ENCODE measurements at places on chromosomes 2 and 18. TPM values are rescaled to one million over a fixed set of nuclear protein-coding genes. Genes with fewer than 3 reads are reported as not detected.

DNA sequence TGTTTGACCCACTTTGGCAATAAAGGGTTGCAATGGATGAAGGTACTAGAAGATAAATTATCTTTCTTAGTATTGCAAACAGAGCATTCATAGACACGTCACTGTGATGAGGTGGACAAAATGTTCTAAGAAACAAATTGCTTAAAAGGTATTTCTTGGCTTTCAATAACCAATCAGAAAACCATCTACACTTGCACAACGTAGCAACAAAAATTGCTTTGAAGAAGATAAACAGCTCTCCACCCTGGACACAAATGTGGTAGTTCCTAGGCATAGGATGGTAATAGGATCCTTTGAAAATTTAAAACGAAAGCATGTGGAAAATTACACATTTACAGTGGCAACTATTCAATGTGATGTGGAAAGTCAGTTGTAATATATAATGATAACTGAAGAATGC is 439.9 kb upstream of the ETAA1 start:
- H3K27me3 ChIP-seq = no peaks in the 10 kb centered on the region
- no peaks in the 10 kb centered on the region for H3K36me3 ChIP-seq

GRCh38 chr2:46379213-46380037 is 82.2 kb downstream of the EPAS1 start:
- DNase-seq = peak; percentile 36
- H3K27ac ChIP-seq = no peak overlapping the region
- no peaks in the 10 kb centered on the region for H3K4me1 ChIP-seq
- H3K4me3 ChIP-seq = no peak overlapping the region
- H3K27me3 ChIP-seq = no peaks in the 10 kb centered on the region

DNA sequence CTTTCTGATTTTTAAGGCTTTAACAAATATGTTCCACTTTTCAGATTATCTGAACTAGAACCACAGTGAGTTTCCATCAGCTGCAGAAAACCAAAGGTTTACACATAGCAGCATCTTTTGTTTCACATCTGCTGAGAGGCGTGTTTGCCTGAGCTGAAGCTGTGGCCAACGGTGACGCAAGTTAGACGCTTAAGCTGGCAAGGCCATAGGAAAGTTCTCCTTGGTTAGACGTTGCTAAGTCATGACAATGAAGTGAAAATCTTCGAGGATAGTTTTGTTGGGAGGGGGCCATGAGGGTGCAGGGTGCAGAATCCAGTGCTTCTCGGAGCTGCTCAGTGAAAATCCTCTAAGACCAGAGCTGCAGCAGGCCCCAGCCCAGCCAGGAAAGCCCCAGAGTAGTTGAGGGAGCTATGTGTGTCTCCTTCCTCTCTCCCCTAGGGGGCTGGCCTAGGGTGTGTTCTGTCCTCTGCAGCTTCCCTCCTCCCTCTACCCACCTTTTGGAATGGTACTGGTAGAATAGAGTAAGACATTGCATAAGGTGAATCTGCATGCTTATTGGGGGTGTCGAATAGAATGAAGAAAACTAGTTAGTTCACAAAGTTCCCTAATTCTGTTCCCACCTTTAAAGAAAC is 105.4 kb downstream of the FHOD3 start:
- DNase-seq = peak; percentile 73
- H3K4me1 ChIP-seq = no peaks in the 10 kb centered on the region
- H3K4me3 ChIP-seq = no peak overlapping the region
- no peaks in the 10 kb centered on the region for H3K36me3 ChIP-seq
- no peak overlapping the region for H3K27ac ChIP-seq
- no peaks in the 10 kb centered on the region for H3K27me3 ChIP-seq

DNA sequence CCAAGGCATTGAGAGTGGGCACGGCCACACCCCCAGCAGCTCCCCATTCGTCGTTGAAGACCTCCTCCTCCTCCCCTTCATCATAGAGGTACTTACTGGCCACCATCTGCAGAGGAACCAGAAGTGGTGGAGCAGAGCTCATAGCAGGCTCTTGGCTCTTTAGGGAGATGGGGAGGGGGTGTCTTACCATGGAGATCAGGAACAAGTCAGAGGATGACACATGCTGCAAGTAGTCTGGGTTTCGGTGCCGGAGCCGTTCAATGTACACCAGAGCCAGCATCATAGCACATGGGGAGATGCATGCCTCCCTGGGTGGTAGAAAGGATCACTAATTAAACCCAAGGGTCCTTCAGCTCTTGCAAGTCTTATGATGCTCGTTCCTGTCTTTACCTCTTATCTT is 1.9 kb downstream of the CNPPD1 start:
- H3K4me3 ChIP-seq = no peak overlapping the region
- no peaks in the 10 kb centered on the region for H3K4me1 ChIP-seq
- DNase-seq = no peak

- no peaks in the 10 kb centered on the region for H3K36me3 ChIP-seq
- H3K4me3 ChIP-seq = no peak overlapping the region
- no peak for DNase-seq
- no peaks in the 10 kb centered on the region for H3K4me1 ChIP-seq
Measured at GRCh38 chr2:41600460-41600859, 447.4 kb upstream of the PKDCC start.

- no peaks in the 10 kb centered on the region for H3K4me1 ChIP-seq
- H3K27ac ChIP-seq = no peak overlapping the region
- H3K27me3 ChIP-seq = no peaks in the 10 kb centered on the region
- H3K36me3 ChIP-seq = no peaks in the 10 kb centered on the region
Measured at GRCh38 chr18:55339990-55340389, 248.0 kb downstream of the TCF4 start.

- H3K27ac ChIP-seq = no peak overlapping the region
- DNase-seq = no peak
- H3K36me3 ChIP-seq = no peaks in the 10 kb centered on the region
- H3K4me1 ChIP-seq = no peaks in the 10 kb centered on the region
- H3K27me3 ChIP-seq = no peaks in the 10 kb centered on the region
Measured at GRCh38 chr2:123453046-123453700, 571.9 kb upstream of the CNTNAP5 start.

DNA sequence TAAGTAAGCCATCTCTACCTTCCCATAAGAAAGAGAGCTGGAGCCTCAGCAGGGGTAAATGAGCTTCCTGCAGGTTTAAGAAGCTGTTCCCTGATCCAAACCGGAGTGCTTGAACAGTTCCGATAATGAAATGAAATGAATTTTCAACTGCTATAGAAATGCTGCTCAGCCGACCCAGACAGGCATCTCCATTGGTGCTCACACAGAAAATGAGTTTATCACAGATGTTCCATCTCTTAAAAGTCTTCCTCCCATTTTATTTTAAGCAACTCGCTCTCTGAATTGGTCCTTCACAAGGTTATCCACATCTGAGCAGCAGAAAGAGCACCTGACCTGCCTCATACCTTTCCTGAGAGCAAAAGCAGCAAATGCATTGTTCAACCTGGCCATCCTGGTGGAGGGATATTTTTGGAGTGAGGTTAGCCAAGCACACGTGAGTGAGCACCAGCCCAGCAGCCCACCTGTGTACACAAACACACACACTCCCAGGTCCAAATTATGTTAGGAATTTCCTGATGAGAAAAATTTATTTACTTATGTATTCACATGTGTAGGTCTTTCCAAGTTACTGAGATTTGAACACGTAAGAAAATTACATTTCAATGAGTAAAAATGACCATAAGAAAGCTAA is 42.2 kb upstream of the CCDC68 start:
- no peak overlapping the region for H3K27ac ChIP-seq
- no peaks in the 10 kb centered on the region for H3K36me3 ChIP-seq
- no peak for DNase-seq
- H3K4me3 ChIP-seq = no peak overlapping the region

DNA sequence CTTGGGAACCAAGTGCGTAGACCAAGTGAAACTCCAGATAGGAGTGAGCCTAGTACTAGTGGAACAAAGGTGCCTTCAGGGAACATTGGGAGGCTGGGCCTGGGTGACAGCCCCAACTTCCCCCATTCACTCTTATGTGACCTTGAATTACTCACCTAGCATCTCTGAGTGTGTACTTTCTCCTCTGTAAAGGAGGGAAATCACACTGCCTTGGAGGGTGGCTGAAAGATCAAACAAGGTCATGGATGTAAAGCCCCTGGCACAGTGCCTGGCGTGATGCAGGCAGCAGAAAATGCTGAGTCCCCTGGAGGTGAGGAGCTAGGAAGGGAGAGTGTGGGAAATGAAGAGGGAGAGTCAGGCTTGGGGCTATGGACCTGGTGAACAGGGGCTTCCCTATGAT is 45.9 kb downstream of the MARCO start:
- H3K27ac ChIP-seq = no peak overlapping the region
- H3K4me1 ChIP-seq = no peaks in the 10 kb centered on the region
- H3K4me3 ChIP-seq = no peak overlapping the region
- DNase-seq = peak; percentile 5

DNA sequence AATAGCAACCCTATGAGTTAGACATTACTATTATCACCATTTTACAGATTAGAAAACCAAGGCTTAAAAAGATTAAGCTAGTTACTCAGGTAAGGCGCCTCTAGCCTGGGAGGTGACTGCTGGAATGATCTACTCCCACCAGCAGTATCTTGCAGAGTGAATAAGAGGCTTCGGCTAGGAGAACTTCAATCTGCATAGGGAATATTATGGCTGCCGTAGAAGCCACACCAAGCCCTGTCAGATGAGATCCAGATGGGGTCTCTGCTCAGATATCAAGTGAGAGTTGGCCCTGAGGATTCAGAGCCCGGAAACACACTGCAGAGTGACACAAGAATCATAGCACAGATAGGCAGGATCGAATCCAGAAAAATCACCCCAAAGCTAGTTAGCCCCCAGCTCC is 21.5 kb upstream of the PKDCC start:
- peaks cover 22% of the 10 kb centered on the region for H3K4me1 ChIP-seq
- H3K36me3 ChIP-seq = no peaks in the 10 kb centered on the region
- DNase-seq = no peak
- no peaks in the 10 kb centered on the region for H3K27me3 ChIP-seq
- H3K27ac ChIP-seq = no peak overlapping the region

DNA sequence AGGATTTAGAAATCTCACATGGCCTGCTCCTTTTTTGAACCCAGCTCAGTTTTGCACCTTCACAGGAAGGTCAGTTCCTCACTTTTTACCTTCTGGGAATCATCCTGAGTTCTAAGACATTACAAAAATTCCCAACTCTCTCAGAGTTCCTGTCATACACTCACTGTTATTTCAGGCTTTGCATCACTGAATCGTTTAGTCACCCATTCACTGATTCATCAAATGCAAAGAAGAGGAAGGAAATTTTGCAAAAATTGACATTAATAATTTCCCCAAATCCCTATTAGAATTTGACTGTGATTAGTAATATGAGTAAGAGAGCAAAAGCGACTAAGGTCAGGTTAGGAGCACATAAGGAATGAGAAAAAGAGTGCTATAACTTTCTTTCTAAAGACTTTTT is 197.5 kb downstream of the PDE1A start:
- H3K27ac ChIP-seq = no peak overlapping the region
- DNase-seq = no peak
- H3K4me3 ChIP-seq = no peak overlapping the region
- no peaks in the 10 kb centered on the region for H3K27me3 ChIP-seq
- H3K4me1 ChIP-seq = no peaks in the 10 kb centered on the region

DNA sequence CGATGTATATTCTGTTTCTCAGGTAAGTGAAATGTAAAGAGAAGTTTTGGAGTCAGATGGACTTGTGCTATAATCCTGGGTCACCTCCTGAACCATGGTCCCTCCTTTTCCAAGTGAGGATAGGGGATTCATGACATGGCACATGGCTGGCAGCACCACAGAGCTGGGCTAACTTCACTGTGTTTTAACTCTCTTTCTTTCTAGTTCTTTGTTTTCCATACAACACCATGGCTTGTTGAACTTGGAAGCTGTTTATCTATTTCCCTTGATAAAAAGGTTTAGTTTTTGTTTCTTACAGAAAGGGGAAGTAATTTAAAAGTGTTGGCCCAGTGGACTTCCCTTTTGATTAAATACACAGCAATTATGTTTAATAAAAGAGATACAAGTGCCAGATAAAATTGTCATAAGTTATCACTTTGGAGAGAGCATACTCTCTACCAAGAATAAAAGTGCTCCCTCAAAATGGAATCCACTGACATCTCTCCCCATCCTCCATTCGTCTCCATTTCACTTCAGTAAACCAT is 90.4 kb downstream of the PLCL1 start:
- no peaks in the 10 kb centered on the region for H3K4me1 ChIP-seq
- no peak overlapping the region for H3K27ac ChIP-seq
- H3K36me3 ChIP-seq = no peaks in the 10 kb centered on the region

GRCh38 chr2:213476641-213477040 is 192.4 kb downstream of the SPAG16 start:
- no peak for DNase-seq
- H3K36me3 ChIP-seq = no peaks in the 10 kb centered on the region
- H3K27me3 ChIP-seq = no peaks in the 10 kb centered on the region
- H3K27ac ChIP-seq = no peak overlapping the region

- no peak overlapping the region for H3K4me3 ChIP-seq
- H3K36me3 ChIP-seq = no peaks in the 10 kb centered on the region
- no peak for DNase-seq
- no peaks in the 10 kb centered on the region for H3K27me3 ChIP-seq
Measured at GRCh38 chr2:98869870-98870269, 66.2 kb downstream of the CRACDL start.

DNA sequence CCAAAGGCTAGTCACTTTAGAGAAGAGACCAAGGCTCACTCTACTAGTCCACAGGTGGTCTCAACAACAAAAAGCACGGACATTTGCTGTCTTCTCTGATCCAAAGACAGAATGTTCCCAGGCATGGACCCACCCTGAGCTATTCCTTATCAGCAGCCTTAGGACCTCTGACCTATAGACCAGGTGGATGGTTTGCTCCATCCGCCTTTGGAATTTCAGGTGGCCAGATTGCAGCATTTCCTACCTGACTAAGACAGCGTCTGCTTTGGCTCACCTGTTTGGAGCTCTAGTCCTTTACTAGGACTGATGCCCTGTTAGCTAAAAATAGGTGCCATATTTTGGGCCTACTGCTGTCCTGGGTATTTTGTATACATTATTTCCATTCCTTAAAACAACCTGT is 44.6 kb upstream of the LRP2 start:
- no peak overlapping the region for H3K4me3 ChIP-seq
- H3K4me1 ChIP-seq = no peaks in the 10 kb centered on the region
- no peaks in the 10 kb centered on the region for H3K36me3 ChIP-seq
- H3K27ac ChIP-seq = no peak overlapping the region
- no peaks in the 10 kb centered on the region for H3K27me3 ChIP-seq

The RAX gene
- not detected for total RNA-seq

The PROC gene
- 0.46 TPM for total RNA-seq

The PLCD4 gene
- total RNA-seq = 0.73 TPM

The RTP5 gene
- total RNA-seq = not detected

The RGPD8 gene
- 17.1 TPM for total RNA-seq

The IL1A gene
- 0.73 TPM for total RNA-seq
